ENCODE measurements at places on chromosomes 4 and X.
A peak's percentile ranks its signal among the peaks of the same experiment; 100 is the strongest.

DNA sequence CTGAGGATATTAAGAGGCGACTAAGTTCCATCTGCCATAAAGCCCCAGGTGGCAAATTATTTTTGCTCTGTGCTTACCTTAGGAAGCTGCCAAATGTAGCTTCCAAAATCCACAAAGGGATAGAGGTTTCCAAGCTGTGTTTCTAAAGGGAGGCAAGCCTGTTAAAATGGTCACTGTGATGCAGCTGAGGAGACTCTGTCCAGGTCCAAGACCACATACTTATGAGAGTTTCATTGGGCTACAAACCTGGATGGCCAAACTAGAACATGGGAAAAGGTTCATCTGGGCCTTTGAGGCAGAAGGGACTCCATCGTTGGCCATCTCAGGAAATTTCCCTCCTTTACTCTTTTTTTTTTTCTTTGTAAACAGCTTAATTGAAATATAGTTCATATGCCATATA, 306.9 kb upstream of the FGF13 start:
- H3K4me3 ChIP-seq = no peak overlapping the region
- no peaks in the 10 kb centered on the region for H3K36me3 ChIP-seq
- no peaks in the 10 kb centered on the region for H3K27me3 ChIP-seq
- no peak overlapping the region for H3K27ac ChIP-seq

DNA sequence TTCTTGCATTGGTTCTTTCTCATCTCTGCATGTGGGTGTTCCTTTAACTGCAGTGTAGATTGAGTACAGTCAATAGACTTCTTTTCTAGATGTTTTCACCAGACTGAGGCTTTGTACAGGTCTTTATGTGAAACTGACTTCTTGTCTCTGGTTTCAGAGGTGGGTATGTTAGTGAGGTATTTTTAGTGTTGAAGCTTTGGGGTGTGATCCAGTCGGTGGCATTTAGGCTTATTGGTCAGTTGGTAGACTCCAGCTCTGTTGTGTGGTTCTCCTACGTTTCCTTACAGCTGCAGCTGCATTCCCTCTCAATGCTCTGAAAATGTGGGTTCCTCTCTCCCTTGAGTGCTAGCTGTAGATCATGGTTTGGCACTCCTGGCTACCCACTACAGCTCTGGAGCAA, 21.3 kb upstream of the AMBN start:
- no peak overlapping the region for H3K4me3 ChIP-seq
- H3K27me3 ChIP-seq = no peaks in the 10 kb centered on the region
- H3K4me1 ChIP-seq = no peaks in the 10 kb centered on the region
- no peak overlapping the region for H3K27ac ChIP-seq
- DNase-seq = no peak

DNA sequence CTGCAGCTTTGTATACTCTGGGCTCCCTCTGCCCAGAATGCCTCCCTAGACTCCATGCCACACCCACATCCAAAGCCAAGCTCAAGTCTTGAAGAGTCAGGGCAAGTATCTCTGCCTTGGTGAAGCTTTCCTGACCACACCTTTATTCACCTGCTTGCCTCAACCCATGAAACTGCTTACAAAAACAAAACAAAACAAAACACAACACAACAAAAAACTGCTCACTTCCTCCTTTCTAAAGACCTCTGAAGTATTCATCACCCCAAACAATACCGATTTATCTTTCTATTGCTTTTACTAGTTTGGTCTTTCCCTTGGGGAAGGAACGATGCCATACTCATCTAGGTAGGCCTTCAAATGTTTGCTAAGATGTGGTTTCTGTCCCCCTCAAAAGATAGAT, 45.0 kb downstream of the TMEM165 start:
- H3K4me3 ChIP-seq = no peak overlapping the region
- no peaks in the 10 kb centered on the region for H3K27me3 ChIP-seq
- no peaks in the 10 kb centered on the region for H3K4me1 ChIP-seq
- DNase-seq = no peak
- H3K27ac ChIP-seq = no peak overlapping the region

DNA sequence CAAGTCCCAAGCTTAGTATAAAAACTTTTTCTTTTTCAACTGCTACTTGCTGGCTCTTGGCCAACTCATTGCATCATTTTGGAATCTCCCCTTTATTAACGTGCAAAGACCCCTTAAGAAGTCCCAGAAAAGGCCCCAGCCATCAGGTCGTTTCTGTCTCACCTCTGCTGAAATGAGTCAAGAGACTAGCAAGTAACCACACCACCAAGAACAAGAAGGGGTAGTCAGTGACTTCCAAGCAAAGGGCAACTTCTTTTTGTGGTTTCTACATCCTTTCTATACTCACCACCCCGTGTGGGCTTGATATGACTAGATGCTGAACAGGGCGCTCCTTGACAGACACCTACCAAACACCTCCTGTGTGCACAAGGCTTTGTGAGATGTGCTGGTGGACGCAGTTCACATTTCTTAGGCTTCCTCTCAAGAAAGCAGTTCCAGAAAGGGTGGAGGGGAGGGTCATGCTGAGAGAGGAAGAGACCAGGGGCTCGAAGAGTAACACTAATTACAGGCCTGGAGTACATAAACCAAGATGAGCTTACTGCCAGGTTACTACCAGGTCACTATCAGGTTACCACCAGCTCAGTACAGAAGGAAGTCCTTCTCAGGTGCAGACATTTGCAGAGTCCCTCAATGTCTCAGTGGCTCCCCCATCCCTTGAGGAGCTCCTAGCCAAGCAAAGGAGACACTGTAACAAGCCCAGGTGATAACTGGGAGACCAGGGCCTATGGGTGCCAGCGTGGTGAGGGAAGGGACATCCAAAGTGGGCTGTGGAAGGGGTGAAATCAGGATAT, 19.3 kb downstream of the JAKMIP1 start:
- H3K27me3 ChIP-seq = no peaks in the 10 kb centered on the region
- H3K27ac ChIP-seq = no peak overlapping the region
- no peak overlapping the region for H3K4me3 ChIP-seq
- H3K36me3 ChIP-seq = no peaks in the 10 kb centered on the region
- no peaks in the 10 kb centered on the region for H3K4me1 ChIP-seq

DNA sequence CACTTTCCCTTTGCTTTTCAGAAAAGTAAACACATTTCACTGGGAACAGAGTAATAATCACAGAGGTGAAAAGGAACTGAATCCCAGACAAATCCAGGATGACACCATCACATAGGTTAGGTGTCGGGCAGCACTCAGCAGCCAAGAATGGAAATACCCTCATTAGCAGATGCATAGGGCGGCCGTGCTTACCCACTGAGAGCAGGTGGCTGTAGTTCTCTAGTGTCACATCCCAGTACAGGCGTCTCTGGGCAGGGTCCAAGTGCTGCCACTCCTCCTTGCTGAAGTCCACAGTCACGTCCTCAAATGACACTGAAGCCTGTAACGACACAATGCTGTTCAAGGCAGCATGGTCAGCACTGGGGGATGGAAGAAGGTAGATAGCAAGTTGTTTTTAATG, 26.9 kb downstream of the ZNF41 start:
- DNase-seq = no peak
- H3K27me3 ChIP-seq = no peaks in the 10 kb centered on the region
- H3K4me1 ChIP-seq = no peaks in the 10 kb centered on the region

GRCh38 chr4:76758290-76758882, 139.6 kb downstream of the SOWAHB start:
- H3K27me3 ChIP-seq = no peaks in the 10 kb centered on the region
- H3K36me3 ChIP-seq = no peaks in the 10 kb centered on the region
- no peak overlapping the region for H3K4me3 ChIP-seq
- DNase-seq = no peak
- H3K27ac ChIP-seq = peak overlapping the region; percentile 9

- DNase-seq = no peak
- H3K36me3 ChIP-seq = no peaks in the 10 kb centered on the region
- H3K4me3 ChIP-seq = no peak overlapping the region
- H3K27ac ChIP-seq = no peak overlapping the region
- H3K4me1 ChIP-seq = no peaks in the 10 kb centered on the region
- H3K27me3 ChIP-seq = no peaks in the 10 kb centered on the region
Measured at GRCh38 chrX:134969726-134970125, 21.1 kb upstream of the SMIM10 start.

DNA sequence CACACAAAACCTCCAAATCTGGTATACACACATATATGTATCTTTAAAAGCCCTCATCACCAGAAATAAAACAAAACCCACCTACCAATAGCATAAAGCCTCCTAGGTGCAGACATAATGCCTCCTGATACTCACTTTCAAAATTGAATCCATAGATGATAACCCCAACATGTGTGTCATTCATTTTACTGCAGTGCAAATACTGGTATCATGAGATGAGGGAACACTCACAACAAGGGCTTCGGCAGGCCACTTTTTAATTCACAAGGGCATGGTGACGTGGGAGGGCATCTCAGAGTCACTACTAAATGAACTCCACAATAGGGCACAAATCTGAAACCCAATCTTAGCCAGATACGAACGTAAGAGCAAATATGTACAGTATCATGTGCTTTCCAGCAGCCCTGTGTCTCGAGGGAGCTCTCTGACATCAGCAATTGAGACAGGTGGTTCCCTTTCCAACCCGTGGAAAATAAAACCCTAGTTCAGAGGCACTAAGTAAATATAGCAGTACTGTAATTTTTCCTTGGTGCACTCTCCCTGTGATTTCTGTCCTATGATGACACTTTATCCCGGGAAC, 14.1 kb upstream of the PPARGC1A start:
- no peaks in the 10 kb centered on the region for H3K36me3 ChIP-seq
- no peak overlapping the region for H3K4me3 ChIP-seq
- no peak for DNase-seq

DNA sequence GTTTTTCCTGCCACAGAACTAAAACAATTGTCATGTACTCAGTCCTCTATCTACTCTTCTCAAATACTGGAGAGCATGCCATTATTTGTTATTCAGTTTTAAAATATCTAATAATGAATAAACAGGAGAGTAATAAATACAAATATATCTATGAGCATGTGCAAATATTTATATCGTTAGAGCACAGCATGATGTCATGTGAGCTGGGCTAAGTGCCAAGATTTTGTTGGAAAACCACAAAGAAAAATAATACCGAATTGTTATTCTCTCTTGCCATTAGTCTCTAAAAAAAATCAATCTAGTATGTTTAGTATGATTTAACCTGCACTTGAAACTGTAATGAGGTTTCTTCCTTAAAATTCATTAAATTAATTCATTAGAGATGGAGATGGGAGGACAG, 97.3 kb downstream of the DDX60 start:
- H3K36me3 ChIP-seq = peaks cover 32% of the 10 kb centered on the region
- no peaks in the 10 kb centered on the region for H3K27me3 ChIP-seq
- no peak overlapping the region for H3K27ac ChIP-seq
- no peak for DNase-seq

DNA sequence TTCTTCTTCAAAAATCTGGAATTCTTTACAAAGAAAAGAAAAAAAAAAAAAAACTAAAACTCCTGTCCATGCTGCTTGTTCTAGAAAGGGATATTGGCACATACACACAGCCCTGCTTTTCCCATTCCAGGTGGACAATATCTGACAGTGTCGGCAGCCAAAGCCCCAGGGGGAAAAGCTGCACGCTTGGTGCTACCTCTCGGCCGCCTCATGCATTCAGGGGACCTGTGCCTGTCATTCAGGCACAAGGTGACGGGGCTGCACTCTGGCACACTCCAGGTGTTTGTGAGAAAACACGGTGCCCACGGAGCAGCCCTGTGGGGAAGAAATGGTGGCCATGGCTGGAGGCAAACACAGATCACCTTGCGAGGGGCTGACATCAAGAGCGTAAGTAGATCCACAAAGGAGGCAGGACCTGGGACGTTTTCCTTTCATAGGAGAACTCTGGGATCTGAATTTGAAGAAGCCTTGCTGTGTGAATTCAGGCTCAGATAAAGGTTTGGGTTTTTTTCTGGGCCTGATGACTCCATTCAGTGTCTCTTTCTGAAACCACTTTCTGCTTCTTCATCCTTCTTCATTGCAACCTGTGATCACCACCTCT, 71.9 kb downstream of the NPNT start:
- no peaks in the 10 kb centered on the region for H3K27me3 ChIP-seq
- H3K27ac ChIP-seq = no peak overlapping the region
- no peak overlapping the region for H3K4me3 ChIP-seq
- DNase-seq = no peak
- H3K36me3 ChIP-seq = no peaks in the 10 kb centered on the region

GRCh38 chr4:165709973-165710526, 163.0 kb upstream of the TLL1 start:
- no peak overlapping the region for H3K27ac ChIP-seq
- no peaks in the 10 kb centered on the region for H3K4me1 ChIP-seq
- DNase-seq = no peak
- H3K27me3 ChIP-seq = no peaks in the 10 kb centered on the region
